Activated T-cell treated with anti-CD3 and anti-CD28 coated beads, Interleukin-2, amount 50 U/mL, for 72 hours (primary cell): ENCODE measurements at places on chromosomes 13 and 19. TPM values are rescaled to one million over a fixed set of nuclear protein-coding genes. Genes with fewer than 3 reads are reported as not detected.
A peak's percentile ranks its signal among the peaks of the same experiment; 100 is the strongest.

- DNase-seq: no peak
These were observed 2.7 kb downstream of the PSG8 start for GRCh38 chr19:42762789-42763188.

DNA sequence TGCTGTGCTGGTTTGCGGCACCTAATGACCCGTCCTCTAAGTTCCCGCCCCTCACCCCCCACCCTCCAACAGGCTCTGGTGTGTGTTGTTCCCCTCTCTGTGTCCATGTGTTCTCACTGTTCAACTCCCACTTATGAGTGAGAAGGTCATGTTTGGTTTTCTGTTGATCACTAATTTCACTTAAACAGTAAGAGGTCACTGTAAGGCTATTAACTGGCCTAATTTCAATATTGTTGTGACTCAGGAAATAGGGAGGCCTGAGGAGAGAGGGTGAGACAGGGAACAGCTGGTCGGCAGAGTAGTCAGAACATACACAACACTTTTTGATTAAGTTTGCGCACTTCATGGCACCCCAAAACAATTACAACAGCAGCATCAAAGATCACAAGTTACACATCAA, 15.6 kb downstream of the TUBGCP3 start:
- no peak for DNase-seq

GRCh38 chr19:28184997-28185396, 1028.0 kb downstream of the UQCRFS1 start:
- no peak for DNase-seq

DNA sequence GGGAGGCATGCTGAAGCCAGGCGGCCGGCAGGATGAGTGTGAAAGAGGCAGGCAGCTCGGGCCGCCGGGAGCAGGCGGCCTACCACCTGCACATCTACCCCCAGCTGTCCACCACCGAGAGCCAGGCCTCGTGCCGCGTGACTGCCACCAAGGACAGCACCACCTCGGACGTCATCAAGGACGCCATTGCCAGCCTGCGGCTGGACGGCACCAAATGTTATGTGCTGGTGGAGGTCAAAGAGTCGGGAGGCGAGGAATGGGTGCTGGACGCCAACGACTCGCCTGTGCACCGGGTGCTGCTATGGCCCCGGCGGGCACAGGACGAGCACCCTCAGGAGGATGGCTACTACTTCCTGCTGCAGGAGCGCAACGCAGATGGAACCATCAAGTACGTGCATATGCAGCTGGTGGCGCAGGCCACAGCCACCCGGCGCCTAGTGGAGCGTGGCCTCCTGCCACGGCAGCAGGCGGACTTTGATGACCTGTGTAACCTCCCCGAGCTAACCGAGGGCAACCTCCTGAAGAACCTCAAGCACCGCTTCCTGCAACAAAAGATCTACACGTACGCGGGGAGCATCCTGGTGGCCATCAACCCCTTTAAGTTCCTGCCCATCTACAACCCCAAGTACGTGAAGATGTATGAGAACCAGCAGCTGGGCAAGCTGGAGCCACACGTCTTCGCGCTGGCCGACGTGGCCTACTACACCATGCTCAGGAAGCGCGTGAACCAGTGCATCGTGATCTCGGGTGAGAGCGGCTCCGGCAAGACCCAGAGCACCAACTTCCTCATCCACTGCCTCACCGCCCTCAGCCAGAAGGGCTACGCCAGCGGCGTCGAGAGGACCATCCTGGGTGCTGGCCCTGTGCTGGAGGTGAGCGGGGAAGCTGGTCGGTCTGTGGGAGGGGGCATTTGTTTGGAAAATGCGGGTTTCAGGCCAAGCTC, 26.4 kb downstream of the MYO9B start:
- DNase-seq: no peak

DNA sequence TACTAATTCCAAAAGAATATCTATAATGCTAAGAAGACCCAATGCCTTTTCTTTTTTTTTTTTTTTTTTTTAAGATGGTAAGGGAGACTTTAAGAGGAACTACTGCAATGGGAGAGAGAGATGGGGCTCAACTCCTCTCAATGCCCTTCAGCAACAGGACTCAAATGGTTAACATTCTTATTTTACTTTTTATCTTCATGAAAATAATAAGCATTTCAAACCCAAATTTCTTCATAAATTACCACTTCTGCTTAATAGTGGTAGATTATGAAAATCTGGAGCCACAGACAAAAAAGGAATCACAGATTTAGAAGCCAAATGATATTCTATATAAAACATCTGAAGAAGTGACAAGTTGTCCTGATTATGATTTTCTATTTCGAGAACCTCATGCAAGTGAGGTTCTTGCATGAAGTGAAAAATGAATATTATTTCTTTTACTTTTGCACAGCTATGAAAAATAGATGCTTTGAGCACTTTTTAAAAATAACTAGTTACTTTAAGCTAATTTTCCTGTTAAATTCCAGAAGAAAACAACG, 74.2 kb downstream of the SERP2 start:
- DNase-seq: no peak

GRCh38 chr13:114339857-114340534, 25.7 kb downstream of the CHAMP1 start:
- DNase-seq: peak; percentile 46

DNA sequence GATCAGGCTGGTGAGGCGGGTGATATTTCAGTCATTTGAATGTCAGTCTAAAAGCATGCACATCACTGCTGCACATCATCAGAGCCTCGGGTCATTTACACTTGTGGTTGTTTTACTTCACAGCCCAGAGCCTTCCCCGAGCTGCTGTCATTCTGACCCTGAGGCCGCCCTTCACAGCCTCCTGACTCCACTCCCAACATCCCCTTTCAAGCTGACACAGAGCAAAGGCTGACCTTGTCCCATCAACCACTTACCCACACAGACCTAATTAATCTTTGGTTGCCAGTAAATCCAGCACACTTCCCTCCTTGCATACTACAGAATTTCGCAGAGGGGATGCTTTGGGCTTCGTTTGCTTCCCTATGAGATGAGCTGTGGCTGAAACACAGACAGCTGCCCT, 528.1 kb downstream of the DIAPH3 start:
- DNase-seq: no peak

GRCh38 chr19:19738564-19738963, 5.7 kb upstream of the ZNF14 start:
- DNase-seq: no peak

DNA sequence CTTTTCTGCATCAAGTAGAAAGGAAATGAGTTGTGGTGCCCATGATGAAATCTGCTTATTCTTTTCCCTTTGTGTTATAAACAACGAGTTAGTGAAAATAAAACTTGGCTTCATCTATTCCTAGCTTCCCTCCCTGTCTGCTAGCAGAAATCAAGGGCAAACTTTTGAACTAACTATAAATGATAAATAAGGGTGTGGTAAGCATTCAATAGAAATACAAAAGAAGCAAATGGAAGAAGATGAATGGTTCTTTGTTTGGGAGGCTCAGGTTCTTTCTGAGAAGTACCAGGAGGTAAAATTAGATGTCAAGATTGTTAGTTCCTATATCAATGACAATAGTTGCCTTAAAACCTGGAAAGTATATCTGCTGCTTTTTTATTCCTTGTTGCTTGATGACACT, 275.3 kb upstream of the PRR20A start:
- DNase-seq: no peak

DNA sequence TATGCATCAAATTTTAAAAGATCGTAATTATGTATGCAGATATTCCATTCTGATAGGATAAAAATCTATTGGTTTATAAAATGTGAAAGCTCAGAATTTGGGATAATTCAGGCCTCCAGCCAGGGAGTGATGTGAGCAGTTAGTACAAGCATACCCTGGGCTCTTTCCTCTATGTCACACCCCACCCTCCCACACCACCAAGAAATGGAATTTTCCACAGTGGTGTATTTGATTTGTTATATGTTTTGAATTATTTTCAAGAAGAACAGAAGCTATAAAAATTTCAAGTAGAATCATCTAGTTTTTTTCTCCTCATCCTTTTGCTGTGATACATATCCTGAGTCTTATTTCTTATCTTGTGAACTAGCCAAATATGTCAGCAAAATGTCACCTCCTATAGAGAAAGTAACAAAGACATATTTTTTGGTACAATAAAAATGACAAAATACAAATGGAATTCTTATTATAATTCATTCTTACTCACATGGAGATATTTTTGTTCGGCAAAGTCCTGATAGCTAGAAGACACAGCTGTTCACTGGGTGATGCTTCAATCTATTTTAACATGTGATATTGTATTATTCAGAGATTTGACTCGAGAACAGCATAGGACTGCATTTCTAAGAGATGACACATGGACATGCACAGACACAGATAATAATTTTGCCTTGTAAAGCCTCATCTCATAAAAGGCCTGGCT, 61.2 kb upstream of the FRY start:
- DNase-seq: no peak

- DNase-seq: no peak
These were observed 17.5 kb downstream of the DYRK1B start for GRCh38 chr19:39816287-39817048.

DNA sequence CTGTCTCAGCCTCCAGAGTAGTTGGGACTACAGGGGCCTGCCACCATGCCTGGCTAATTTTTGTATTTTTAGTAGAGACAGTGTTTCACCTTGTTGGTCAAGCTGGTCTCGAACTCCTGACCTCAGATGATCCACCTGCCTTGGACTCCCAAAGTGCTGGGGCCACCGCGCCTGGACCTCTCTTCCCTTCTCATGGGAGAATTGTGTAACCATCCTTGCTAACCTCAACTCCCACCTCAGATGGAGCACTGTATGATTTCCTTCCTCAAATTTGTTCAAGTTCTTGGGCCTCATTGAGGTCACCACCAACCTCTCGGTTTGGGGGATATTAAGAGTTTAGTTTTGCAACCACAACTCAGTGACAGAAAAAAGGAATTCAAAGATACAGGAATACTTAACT, 10.7 kb downstream of the LILRA5 start:
- no peak for DNase-seq

The CNMD gene
- total RNA-seq: not detected

The ZNF653 gene
- total RNA-seq: 10.5 TPM

The ICAM5 gene
- 3.8 TPM for total RNA-seq

The DKKL1 gene
- total RNA-seq: not detected
